ENCODE measurements at places on chromosomes 11 and 22. TPM values are rescaled to one million over a fixed set of nuclear protein-coding genes. Genes with fewer than 3 reads are reported as not detected.

SNX15 gene
- total RNA-seq, result 14.8 TPM

- no peak for DNase-seq
Measured at GRCh38 chr11:69199583-69200315, 44.0 kb downstream of the SMIM38 start.

- DNase-seq, result no peak
Measured at GRCh38 chr22:38796262-38796957, 2.5 kb upstream of the DNAL4 start.

DNA sequence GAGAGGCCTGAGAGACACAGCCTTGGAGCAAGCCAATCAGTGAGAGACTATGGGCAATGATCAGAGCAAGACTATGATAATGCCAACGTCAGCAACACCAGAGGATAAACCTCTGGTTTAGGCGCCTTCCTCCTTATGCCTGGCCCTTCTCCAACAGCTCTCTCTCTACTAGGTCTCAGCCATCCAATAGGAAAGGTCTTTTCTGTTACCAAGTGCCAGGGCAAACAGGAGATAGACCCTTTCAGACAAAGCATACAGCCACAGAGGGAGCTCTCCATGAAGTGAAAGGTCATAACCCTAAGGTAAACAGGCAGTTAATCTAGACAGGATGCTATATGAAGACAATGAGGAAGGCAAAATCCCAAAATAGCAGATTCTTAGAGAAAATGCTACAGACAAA, 9.5 kb downstream of the STK33 start:
- DNase-seq, result no peak

DNA sequence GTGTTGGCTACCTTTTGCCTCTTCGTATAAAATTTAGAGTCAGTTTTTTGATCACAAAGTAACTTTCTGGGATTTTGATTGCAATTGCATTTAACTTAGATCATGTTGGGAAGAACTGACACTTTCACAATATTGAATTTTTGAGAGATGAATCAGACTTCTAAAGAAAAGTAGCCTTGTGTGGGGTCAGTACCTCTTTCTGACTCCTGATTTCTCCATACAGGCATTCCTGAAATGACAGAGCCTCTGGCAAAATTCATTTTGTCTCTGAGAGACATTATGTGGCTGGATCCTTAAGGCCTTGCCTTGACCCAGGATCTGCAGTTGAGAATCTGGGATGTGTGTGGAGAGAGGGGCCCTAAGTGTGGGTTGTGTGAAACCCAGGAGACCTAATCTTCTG, 37.8 kb downstream of the PPFIBP2 start:
- DNase-seq, result no peak

- DNase-seq, result no peak
Measured at GRCh38 chr11:71081704-71082230, 170.6 kb downstream of the SHANK2 start.

GRCh38 chr11:68927280-68928135, 23.8 kb downstream of the IGHMBP2 start:
- peak; percentile 42 for DNase-seq

DNA sequence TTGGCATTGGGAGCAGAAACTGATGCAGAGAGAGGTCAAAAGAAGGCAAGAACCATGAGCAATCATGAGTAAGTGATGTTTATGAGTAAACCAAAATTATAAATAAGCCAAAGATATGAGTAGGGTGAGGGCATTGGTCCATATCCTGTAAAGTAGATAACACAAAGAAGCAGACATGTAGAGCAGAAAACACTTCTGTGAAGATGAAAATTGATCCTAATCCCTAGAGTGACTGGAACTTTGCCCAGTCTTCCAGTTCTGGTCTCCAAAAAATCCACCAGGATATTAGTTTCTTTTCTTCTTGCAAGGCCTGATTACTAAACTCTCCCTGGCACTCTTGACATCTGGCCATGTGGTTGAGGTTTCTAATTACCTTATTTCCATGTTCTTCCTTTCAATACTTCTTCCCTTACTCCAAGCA, 13.7 kb upstream of the DRD2 start:
- DNase-seq, result peak; percentile 68

DNA sequence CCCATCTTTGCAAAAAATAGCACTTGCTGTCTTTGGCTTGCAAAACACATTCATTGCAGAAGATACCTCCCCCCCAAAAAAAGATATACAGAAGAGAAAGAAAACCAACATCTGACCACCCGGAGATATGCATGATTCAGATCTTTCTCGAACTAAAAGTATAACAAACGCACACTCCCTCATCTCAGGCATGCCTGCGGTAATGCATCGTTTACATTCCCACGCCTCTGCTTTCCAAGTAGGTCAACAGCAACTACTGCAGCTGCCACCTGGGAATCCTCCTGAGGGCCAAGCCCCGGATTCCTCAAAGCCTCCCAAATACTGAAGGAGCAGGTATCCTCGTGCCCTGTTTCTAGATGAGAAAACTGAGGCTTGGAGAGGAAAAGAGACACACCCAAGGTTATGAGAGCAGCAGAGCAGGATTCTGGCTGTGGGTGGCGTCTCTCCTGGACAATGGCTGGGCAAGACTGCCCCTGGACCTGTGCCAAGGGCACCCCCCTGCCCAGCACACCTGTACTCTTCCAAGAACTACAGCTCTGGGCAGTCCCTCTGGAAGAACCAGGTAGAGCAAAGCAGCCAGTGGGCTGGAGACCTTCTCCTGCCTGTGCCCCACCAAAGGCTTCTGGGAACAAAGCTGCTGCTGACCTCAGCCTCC, 38.1 kb downstream of the NUP50 start:
- peak; percentile 66 for DNase-seq

DNA sequence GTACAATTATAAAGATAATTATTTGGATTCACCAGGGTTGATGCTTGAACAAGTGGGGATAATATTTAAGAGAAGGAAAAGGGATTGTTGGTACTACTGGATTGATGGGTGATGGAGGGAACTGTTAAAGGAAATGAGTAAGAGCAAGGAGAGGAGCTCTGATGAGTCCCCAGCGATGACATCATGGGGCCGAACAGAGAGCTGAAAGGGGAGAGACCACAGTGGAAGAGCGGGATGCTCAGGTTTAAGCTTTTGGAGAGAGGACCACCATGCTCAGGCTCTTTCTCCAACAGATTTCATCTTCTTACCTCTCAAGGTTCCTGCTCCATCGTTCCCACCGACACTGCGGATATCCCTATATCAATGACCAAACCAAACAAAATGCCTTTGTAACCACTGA, 568.7 kb downstream of the ETS1 start:
- no peak for DNase-seq

DNA sequence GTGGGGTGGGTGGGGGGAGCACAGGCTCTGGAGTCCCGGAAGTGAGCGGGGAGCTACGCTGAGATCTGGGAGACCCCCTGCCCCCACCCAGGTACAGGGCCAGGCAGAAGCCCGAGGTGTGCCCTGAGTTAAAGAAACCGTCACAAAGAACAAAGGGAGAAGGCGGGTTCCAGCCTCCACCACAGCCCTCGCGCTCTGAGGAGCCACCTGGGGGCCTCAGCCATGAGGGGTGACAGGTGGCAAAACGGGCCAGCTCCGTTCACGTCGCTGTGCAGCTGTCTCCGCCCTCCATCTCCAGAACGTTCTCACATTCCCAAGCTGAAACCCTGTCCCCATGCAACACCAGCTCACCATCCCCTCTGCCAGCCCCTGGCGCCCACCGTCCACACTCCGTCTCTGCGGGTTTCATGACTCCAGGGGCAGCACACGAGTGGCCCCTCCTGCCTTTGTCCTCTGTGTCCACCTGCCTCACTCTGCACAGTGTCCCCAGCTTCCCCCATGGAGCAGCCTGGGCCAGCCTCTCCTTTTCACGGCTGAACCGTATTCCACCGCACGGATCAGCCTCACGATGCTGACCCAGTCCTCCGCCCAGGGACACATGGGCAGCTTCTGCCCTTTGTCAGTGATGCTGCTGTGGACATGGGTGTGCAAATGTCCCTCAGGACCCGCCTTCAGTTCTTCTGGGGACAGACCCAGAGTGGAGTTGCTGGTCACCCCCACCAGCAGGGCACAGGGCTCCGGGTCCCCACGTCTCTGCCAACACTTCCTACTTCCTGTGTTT, 1.7 kb upstream of the MUC5B start:
- DNase-seq, result no peak

CHRM1 gene
- not detected for total RNA-seq

OR51A2 gene
- total RNA-seq, result not detected

DNA sequence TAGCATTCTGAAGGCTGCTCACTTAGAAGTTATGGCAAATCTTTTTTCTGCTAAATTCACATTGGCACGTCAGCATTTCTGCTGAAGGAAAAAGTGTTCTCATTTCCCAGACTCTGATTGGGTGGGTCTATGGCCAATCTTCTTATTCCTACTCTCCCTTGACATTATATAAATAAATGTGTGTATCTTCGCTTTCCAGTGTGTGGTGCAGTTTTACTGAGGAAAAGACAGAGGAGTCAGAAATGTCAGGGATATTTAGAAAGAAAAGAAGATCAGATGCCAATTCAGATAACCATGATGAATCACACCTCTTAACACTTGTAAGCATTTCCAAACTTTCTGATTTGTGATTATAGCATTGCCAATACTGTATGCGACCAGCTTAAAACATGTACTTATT, 3.2 kb upstream of the BDNF start:
- no peak for DNase-seq

PLAAT3 gene
- total RNA-seq, result 7.7 TPM

BTG4 gene
- not detected for total RNA-seq

DNA sequence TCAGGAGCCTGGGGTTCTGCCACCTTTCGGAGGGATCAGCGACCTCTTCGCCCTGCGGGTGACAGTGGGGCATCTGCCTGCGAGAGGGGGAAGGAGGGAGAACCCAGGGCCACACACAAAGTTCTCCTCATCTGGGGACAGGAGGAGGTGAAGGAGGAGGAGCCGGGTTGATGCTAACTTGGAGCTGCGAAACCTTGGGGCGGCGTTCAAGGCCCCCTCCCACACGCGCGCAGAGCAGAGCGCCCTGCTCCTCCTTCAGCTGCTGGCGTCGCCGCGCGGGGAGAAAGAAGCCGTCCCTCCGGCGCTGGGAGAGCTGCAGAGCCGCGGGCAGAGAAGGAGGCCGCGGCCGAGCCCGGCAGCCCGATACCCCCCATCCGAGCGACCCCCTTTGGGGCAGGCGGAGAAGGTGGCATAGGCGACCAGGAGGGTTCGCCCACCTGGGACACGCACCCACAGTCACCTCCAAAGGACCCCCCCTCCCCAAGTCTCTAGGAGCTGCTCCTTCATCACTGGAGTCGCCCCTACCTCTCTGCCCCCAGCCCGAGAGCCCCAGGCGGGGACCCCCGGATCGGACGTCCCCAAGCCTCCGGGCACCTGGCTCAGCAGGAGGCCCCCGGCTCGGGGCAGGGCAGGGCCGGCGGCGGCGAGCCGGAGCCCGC, at the start of gene RASD2:
RASD2 (plus strand) TSS at position 237 of the 659 bp plus-strand sequence. CDS start 5,979 bp downstream, outside the sequence.
- DNase-seq, result peak; percentile 44

CABP7 gene
- total RNA-seq, result not detected

Measured in SJCRH30 (cell line).